ENCODE measurements at places on chromosomes 5 and 9.

DNA sequence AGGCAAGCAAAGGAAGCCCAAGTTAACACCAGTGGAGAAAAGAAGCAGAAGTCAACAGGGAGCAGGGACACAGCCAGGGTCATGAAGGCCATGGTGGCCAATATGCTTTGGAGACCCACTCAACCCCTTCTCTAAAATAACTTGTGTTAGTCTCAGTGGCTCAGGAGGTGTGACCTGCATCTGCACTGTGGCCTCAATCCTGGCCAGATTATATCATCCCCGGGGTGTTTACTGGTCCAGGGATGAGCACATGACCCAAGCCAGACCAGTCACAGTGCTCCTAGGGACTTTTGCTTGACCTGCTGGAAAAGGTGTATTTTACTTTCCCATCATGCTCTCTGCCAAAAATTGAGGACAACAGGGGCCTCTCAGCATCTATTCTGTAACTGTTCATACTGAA lies 105.2 kb downstream of the DPYSL3 start:
- no peak for DNase-seq

GRCh38 chr5:168085261-168086031 lies 206.0 kb upstream of the WWC1 start:
- no peak for DNase-seq

DNA sequence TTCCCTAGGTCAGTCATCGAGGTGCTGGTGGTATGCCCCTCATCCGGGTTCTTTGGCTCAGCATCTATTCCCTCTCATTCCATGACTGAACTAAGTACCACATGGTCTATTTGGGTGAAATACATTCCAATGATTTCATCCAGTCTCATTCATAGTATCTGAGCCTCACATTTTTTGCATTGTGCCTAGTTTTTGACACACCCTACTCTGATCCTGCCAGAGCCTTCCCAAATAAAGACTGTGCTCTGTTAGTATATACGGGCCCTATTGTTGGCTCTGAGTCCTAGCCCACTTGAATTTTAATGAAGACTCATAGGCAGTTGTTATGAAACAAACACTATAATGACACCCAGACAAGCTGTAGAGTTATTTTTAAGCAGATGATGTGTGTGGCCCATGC lies 740.7 kb downstream of the CETN3 start:
- DNase-seq, result no peak

GRCh38 chr5:16179936-16180788 lies 571 bp upstream of the MARCHF11 start:
- DNase-seq, result no peak

- DNase-seq, result no peak
Observed at GRCh38 chr9:114899995-114900394, 30.4 kb downstream of the TNFSF8 start.

DNA sequence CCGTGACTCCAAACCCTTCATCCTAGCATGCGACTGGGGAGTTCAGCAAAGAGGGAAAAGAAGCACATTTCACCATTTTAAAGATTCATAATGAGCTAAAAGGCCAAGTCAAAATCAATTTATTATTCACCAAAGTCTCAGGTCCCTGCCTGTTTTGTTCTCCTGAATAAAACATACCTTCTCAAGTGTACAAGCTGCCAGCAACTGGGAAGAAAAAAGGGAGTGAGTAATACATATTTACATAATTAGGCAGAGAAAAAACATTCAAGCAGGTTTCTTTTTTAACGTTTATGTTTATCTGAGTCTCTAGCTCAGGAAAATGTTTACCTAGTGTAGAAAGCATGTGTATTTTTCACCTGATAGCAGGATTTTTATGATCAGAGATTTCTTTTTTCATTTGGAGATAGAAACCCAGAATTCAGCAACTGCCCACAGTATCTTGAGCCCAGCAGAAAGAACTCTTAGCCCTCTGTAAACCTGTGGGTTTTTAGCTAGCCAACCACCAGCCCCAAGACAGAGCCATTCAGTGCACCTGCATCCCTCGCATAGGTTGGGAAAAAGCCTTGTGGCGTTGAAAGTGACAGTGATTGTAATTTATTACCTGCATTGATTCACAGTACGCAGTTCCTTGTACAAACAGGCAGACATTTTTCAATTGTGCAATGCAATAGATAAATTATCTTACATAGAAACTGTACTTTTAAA lies 117.9 kb upstream of the GRIA1 start:
- DNase-seq, result no peak

- DNase-seq, result no peak
Observed at GRCh38 chr9:127650518-127650917, 38.4 kb downstream of the STXBP1 start.

GRCh38 chr5:52705720-52706119 lies 82.0 kb upstream of the ITGA1 start:
- DNase-seq, result no peak

DNA sequence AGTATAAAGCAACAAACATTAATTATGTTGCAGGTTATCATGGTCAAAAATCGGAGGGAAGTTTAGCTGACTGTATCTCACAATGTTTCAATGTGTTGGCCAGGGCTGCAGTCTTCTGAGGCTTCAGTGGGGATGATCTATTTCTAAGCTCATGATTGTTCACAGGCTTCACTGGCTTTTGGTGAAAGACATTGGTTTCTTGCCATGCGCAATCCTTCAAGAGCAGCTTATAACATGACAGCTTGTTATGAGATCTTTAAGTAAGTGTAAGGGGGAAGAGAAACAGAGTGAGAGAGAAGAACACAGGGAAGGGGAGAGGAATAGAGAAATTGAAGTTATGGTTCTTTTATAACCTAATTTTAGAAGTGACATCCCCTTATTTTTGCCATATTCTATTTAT lies 385.9 kb upstream of the CHD1 start:
- no peak for DNase-seq

DNA sequence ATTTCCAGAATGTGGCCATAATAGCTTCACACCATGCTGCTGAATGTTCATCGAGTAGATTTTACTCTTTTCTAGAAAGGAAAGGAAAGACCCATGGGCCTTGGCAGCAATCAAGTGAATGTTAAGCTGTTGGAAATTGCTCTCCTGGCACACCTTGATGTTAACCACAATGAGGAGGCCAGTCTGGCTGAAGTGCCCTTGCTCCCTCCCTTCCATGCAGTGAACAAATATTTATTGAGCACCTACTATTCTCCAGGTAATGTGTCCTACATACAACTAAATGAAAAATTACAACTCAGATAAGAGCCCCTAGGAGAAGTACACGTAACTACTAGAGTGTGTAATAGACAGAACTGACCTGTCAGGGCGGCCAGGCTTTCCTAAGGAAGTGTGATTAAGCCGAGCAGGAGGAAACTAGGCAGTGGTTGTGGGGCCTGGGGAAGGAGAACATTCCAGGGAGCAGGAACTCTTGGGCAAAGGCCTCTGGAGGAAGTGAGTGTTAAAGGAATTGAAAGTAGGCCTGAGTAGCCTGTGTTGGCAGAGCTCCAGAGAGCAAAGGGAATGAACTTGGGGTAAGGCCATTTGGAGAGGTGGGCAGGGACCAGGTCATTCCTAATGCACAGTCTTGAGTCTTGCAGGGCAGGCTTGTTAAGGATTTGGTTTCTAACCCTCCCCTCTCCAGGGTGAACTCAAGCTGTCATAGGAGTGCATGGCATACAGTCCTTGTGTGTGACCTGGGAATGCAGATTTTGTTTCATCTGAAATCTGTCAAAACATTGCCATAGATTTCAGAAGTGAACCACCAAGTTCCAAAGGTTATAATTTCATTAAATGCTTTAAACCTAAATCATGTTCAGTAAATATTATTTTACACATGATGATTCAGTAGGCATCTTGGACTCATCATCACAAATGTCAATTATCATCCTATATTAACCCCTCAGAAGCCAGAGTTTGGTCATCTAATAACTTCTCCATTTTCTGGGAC lies 9.0 kb upstream of the ZSWIM6 start:
- DNase-seq, result no peak

DNA sequence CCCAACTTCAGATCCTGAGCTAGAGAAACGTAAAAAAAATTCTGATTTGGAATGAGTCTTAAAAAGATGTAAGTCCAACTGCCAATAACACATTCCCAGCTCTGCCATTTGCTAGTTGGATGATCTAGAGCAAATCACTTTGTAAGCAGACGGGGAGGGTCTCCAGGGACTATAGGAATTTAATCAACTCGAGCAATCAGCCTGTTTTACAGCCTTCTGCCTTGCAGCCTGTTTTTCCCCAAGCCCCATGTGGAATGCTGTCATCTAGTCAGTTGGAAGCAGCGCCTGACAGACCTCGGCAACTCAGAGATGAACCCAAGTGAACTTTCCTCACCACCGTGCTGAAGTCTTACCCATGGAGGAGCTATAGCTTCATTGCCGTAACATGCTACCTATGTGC lies 34.8 kb upstream of the HRH2 start:
- DNase-seq, result no peak

DNA sequence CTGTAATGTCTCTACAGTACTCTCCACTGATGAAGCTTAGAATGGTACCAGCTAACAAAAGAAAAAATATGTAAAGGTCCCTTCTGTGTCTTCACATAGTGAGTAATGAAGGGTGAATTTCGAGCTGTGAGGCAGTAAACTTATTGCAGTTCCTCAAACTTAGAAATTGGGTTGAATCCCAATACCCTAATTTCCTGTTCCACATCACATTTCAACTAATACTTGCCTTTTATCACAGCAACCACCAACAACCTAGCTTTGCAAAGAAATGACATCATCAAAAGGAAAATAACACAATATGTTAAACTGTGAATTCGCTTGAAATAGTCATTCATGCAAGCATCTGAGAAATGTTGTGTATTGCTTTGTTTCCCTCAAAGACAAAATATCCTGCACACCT lies 9.4 kb upstream of the TNFAIP8 start:
- no peak for DNase-seq

GRCh38 chr5:128252756-128253155 lies 169.2 kb downstream of the SLC12A2 start:
- no peak for DNase-seq

DNA sequence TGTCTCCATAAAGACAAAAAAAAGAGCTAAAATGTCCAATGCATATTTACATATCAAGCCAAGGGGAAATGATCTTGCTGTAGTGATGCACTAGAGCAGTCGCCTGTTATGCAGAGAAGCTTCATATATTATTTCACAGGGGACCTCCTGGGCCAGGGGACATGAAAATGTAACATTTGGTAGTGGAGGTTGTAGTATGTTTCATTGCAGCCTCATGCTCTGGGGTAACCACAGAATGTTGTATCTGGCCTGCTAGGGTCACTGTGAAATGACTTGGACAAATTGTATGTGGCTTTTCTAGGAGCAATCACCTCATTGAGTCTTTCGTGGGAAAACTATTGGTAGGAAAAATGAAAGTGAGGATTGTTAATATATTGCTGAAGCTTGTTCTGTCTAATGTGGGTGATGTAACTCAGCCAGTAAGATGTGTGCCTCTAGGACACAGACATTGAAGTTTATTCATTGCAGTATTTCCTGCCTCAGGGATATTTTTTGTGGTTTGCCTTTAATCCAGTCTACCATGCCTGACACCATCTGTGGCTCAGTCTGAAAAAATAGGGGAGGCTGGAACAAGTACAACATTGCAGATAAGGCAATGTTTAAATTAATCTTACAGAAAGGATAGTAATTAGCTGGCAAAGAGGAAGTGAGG lies 430.8 kb upstream of the TNC start:
- no peak for DNase-seq

- no peak for DNase-seq
Observed at GRCh38 chr5:78974011-78974410, 11.1 kb downstream of the ARSB start.

DNA sequence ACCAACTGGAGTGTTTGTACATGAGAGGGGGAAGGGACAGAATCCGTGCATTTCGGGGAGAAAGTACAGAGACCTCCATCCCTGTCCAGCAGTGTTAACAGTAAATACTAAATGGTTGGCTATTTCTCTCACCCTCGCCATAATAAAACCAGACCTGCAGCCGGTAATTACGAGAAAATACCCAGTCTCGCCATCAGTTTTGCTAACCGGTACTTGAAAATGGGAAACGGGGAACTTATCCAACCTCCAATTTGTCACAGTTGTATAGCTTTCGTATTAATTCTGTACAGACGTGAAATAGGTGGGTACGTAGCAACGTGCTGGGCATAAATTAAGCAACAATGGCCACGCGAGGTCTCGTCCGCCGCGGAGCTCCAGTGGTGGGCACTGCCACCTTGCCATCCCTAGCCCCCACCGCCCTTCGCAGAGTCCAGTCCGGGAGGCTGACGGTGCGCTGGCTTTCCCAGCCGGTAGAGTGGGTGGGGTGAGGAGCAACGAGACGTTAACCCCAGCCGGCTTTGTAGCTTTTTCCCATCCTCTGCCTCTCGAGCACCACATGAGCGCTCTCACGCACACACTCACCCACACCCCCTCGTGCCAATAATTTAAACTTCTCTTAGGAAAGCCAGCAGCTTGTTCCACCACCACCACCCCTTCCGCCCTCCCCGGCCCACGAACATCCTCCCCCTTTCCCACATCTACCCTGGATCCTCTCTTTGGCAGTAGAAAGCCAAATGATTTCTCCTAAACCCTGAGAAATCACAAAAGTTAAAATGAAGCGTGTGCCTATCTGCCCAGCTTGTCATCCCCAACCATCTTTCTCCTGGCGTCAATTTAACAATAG lies 1.8 kb downstream of the ELAVL2 start:
- DNase-seq, result no peak

- DNase-seq, result no peak
Observed at GRCh38 chr9:4298255-4299004, 1.4 kb downstream of the GLIS3 start.

DNA sequence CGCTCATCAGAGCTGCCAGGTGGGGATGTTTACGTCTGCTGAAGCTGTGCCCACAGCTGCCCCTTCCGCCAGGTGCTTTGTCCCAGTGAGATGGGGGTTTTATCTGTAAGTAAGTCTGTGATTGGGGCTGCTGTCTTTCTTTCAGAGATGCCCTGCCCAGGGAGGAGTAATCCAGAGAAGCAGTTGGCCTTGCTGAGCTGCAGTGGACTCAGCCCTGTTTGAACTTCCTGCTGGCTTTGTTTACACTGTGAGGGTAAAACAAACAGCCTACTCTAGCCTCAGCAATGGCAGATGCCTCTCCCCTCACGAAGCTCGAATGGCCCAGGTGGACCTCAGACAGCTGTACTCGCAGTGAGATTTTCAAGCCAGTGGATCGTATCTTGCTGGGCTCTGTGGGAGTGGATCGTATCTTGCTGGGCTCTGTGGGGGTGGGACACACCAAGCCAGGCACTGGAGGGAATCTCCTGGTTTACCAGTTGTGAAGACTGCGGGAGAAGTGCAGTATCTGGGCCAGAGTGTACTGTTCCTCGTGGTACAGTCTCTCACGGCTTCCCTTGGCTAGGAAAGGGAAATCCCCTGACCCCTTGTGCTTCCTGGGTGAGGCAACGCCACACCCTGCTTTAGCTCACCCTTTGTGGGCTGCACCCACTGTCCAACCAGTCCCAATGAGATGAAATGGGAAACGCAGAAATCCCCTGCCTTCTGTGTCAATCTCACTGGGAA lies 530.1 kb upstream of the DMAC1 start:
- DNase-seq, result no peak

DNA sequence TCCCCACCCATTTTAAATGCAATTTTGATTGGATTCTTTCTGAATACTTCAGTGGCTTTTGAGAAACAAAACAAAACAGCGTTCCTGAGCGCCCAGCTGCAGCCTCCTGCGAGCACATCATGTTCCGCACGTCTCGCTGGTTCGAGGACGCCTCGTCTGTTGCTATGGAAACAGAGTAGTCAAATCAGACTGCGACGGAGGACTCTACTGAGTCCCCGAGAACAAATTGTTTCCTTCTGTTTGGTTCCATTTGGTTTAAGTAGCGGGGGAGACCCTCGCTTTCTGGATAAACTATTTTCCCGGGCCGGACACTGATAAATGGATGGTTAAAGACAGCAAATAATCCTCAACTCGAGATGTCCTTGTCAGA lies 69.0 kb downstream of the SLC28A3 start:
- DNase-seq, result peak; percentile 8

- no peak for DNase-seq
Observed at GRCh38 chr5:103452666-103453065, 109.9 kb downstream of the NUDT12 start.

Data from CD4-positive, alpha-beta T cell treated with Interleukin-15 for 4 hours (primary cell).